Activated CD8-positive, alpha-beta memory T cell treated with anti-CD3 and anti-CD28 coated beads, Interleukin-2, amount 10 ng/mL, durations not matched to agents 7 days and 5 days (primary cell): ENCODE measurements at places on chromosomes 12 and 14.

- no peak for DNase-seq
Measured at GRCh38 chr14:34853041-34853440, 22.1 kb downstream of the BAZ1A start.

DNA sequence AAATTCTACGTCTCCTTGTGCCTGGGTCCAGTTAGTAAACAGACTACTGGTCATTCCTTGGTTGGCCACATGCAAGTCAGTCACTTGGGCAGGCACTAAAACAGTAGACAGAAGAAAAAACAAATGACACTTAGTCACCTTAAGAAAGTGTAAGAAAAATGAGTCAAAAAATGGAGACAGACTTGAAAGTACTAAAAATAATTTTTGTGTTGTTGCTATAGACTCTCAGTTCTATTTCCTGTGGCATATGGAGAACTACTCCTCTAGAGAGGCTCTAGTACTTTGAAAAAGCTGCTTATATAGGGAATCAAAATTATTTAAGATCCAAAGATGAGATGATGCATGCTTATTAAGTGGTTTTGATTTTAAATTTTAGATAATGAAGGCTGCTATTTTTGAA is 56.0 kb downstream of the PTPRB start:
- DNase-seq: no peak

DNA sequence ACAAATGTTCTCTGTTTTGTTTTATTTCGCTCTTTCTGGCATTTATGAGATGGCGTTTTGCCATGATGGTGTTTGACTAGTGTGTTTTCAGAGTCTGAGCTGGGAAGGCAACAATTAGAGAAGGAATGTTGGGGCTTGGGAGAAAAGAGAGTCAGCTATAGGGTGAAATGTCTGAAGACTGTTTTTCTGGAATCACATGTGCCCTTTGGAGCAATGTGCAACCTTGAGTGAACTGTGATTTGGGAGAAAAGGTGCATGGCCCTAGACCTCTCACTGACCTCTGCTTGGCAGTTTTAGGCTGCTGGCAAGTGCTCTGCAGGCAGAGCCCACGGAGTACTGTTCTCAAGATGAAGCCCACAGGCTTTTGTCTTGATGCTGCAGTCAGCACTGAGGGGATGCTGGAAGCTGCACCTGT is 379.9 kb upstream of the PDE3A start:
- DNase-seq: no peak

DNA sequence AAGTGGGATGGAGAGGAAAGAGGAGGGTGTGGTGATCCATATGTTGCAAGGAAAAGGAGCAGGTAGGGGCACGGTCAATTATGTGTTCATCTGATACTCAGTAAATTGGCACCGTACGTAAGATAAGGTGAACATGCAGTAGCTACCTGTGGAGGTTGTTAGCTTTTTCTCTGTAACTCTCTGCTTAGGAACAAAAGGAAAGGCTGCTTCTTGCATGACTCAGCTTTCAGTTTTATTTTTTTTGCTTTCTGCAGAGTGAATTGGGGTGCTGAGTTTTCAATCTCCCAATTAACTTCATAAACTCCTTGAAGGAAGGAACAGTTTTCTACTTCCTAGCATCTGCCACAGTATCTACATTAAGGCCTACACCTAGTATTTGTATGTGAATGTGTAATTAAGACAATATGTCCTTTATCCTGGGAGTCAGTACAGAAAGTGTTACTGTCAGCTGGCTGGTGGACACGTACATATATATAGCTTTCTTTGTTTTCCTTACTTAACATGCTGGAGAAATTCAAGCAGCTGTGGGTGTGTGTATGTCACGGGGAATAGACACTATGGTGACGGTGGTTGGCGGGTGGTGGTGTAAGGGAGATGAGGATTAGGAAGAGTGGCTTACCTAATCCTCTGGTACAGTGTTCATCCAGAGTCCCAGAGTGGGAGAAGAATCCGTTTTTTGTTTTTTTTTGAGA is 40.1 kb upstream of the WNK1 start:
- no peak for DNase-seq

GRCh38 chr12:26642361-26642760 is 190.6 kb downstream of the ITPR2 start:
- no peak for DNase-seq

GRCh38 chr12:115060477-115061168 is 376.6 kb upstream of the TBX3 start:
- no peak for DNase-seq

- DNase-seq: no peak
Measured at GRCh38 chr12:132174839-132175490, 30.7 kb downstream of the NOC4L start.

- no peak for DNase-seq
Measured at GRCh38 chr14:105042813-105043212, 21.9 kb upstream of the CDCA4 start.

DNA sequence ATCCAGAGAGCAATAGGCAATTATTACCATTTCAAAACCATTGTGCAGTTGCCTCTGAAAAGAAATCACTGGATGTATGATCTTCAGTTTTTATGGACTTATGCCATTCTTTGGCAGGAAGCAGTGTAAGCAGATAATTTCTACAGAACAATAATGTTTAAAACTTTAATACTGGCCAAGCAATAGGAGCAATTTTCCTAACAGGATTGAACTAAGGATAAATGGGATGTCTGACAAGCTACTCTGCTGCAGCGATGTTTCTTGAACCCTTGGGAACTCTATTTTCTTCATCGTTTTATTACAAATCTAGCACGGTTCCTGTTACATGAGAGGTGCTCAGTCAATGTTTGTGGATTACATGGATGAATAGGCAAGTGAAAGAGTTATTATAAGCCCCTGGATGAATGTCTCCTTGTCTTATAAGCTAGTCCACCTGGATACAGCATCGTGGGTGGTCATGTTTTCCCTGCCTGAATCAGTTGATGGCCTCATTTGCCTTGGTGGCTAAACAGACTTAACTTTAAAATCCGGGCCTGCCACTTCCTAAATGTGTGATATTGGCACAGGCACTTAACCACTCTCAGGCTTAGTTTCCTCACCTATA is 68.2 kb upstream of the MDM1 start:
- no peak for DNase-seq

- no peak for DNase-seq
Measured at GRCh38 chr12:88325076-88325815, 183.1 kb downstream of the TMTC3 start.

DNA sequence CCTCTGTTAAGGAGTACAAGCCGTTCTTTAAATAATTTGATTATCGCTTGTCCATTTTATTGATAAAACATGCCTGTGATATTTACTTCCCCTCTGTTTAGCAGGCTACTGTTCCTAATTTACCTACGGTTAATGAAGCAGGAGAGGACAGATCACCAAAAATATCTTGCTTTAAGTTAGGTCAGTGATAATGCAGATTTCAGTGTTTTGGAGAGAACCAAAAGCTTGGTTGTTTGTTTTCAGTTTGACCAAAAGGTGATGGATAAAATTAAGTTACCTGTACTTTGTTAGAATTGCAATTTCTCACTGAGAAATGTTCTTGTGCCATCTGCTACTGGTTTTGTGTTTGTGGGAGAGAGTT is 958 bp downstream of the SPATS2 start:
- no peak for DNase-seq

DNA sequence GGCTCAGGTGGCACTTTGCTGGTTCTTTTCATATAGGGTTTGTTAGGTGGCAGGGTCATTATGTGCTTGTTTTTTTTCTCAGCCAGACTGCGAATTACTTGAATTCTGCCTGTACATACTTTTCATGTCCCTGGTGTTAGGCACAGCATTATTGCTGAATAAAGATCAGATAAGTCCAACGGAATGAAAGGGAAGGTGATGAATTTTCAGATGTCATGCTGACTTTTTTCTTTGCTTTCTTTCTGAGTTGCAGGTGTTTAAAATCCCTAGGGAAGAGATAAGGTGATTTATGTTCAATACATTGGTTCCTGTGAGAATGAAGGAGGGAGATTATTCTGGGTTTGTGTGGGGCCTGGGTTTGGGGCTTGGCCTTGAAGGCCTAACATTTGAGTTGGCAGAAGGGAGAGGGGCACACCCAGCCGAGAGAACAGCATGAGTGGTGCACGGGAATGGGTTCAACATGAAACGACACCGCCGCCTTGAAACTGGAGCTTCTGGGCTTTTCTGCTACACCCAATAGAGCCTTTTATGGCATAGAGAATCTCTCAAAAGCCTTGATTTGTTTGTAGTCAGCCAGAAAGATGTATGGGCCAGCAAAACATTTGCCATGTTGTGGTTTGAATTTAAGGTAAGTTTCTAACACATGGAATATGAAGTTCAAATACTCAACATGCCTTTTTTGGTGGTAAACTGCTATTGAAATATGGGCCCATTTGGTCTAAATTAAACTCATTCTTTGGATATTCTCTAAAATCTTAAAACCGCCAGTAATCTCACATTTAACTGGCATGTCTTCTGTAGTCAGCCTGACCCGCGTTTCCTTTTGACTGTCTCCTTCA is 477.0 kb downstream of the PCNX1 start:
- no peak for DNase-seq

DNA sequence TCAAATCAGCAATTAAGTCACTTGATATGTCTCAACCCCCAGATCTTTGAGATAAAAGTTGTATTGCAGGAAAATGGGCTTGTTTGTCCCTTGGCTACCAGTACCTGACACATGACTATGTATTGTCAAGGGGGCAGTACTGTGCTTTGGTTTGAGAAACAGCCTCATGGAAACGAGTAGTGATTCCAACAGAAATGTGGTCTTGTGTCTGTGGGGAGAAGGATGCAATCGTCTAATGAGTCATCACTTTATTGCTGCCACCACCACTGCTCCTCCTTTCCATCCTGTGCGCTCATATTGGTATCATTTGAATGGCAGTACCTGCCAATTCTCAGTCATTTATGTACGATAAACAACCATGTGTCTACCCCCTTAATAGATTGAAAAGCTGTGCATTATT is 72.8 kb upstream of the ARHGAP5 start:
- no peak for DNase-seq

DNA sequence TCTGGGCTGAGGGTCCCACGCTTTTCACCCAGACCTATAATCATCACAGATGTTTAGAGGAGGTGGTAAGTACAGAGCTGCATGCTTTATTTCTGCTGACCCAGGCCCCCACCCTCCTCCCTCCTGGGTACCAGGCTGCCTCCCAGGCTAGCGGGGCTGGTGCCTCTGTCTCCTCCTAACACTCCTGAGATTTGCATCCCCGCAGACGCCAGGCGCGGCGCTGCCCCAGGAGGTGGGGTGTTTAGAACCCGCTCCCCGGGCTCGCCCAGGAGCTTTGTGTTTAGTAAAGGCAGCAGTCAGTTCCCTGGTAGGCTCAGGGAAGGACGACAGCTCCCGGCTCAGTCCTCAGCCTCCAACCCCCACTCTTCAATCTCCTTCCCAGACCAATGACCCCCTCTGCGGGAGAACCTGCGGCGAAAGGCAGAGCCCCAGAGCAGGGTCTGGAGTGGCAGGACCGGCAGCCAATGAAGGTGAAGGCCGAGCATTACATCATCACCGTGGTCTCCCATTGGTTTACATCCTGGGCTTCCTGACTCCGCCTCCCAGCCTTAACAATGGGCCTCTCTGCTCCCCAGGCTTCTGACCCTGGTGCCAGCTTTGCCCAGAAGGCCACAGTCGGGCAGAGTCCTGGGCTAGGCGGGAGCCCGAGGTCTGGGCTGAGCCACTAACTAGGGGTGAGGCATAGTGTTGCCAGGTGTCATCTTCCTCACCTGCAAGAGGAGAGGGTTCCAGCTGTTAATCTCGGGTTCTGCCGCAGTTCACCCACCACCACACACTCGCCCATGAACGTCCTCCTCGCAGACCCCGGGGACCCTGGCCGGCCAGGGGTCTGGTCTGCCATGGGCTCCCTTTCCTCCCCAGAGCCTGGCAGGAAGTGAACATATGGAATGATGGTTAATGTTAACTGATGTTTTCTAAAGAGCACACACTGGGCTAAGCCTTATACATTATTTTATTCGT is 57.5 kb downstream of the CALM1 start:
- no peak for DNase-seq

GRCh38 chr14:22375321-22375930 is 213.6 kb downstream of the DAD1 start:
- no peak for DNase-seq

- peak; percentile 76 for DNase-seq
Measured at GRCh38 chr14:64708148-64709004, 4.2 kb downstream of the PLEKHG3 start.

- no peak for DNase-seq
Measured at GRCh38 chr12:57755454-57756372, 810 bp downstream of the MARCHF9 start.

- peak; percentile 54 for DNase-seq
Measured at GRCh38 chr14:23352506-23353432, at the start of gene SLC22A17. Gene SLC22A17, minus strand, starts transcription at chr14:23352887.

DNA sequence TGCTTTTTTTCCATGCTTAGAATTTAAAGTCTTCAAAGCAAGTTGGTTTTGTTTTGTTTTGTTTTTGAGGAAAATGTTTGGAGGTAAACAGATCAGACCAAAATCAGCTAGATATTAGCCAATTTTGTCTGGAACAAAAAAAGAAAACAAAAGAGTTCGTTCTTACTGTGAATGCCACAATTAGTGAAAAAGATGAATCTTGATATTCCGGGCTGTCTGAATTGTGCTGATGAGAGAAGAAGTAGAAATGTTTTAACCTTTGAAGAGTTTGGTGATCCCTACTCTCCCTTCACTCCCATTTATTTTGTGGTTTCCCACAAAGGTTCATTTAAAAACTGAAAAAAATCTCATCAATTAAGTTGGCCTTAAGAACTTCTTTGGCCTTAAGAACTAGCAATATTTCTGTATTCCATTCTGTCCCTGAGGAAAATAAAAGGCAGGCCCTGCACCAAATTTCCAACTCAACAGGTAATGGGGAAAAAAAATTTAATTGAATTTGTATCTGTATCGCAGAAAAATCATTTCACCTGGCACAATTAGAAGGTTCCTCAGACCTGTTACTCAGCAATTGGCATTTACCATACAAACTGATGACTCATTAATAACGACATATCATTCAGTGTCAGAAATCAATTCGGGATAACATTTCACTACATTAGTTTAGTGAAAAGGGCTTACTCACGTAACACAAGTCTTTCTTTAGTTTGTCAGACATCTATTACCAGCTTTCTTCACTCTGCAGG is 562 bp upstream of the GLIPR1L2 start:
- DNase-seq: no peak

GRCh38 chr14:93239869-93240677 is 33.0 kb downstream of the UBR7 start:
- no peak for DNase-seq

DNA sequence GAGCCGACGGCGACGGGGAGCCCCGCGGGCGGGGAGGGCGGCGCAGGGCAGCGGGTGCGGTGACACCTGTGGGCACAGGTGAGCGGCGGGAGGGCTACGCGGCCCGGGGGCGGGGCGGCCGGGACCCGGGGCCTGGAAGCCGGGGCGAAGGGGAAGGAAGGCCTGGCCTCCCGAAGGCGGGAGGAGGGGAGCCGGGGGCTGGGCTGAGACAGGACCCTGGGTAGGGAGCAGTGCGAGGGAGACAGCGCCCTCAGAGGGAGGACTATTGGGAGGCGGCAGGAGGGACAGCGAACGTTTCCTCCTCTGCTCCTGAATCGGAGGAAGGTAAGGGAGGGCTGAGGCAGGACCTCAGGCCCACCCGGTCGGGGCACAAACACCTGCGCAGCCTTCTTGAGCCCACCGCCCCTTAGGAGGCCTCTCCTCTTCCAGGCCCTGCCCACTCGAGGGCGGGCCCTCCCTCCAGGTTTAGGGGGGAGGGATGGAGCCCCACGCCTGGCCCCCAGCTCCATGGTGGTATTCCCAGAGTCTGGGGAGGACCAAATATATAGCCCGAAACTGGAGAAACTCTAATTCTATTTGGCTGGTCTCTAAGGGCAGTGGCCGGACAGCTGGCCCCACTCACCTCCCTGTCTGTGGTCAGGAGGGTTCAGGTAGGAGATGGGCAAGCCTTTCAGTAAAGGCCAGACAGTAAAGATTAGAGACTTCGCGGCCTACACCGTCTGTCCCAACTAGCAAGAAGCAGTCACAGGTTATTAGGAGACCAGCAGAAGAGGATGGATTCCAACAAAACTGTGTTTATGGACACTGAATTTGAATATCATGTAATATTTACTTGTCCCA is 509 bp downstream of the PLEKHG6 start:
- no peak for DNase-seq
